Activated CD8-positive, alpha-beta memory T cell treated with anti-CD3 and anti-CD28 coated beads for 36 hours (primary cell): ENCODE measurements at places on chromosomes 12 and 14. TPM values are rescaled to one million over a fixed set of nuclear protein-coding genes. Genes with fewer than 3 reads are reported as not detected.

Gene OXA1L
- 122 TPM for total RNA-seq

Gene FOXG1
- total RNA-seq = not detected

Gene IGFBP6
- 1.8 TPM for total RNA-seq

Gene SMARCC2
- 105 TPM for total RNA-seq

Gene CIDEB
- 14.2 TPM for total RNA-seq

Gene RIC8B
- total RNA-seq = 9.6 TPM

Gene GLT1D1
- 0.48 TPM for total RNA-seq

Gene NELL2
- total RNA-seq = 50.0 TPM

Gene JPH4
- 0.52 TPM for total RNA-seq

Gene ACOT6
- not detected for total RNA-seq
